ENCODE measurements at places on chromosomes 1 and 21.
A peak's percentile ranks its signal among the peaks of the same experiment; 100 is the strongest.

- DNase-seq = peak; percentile 94
Observed at GRCh38 chr1:145782272-145783099, 41.4 kb downstream of the RNF115 start.

GRCh38 chr1:30754684-30755171 is 2.8 kb downstream of the LAPTM5 start:
- DNase-seq = no peak

- DNase-seq = peak; percentile 15
Observed at GRCh38 chr1:14190508-14190907, 408.0 kb upstream of the KAZN start.

GRCh38 chr1:207952617-207953542 is 42.0 kb upstream of the CD34 start:
- no peak for DNase-seq

GRCh38 chr1:196410768-196411167 is 197.5 kb downstream of the KCNT2 start:
- no peak for DNase-seq

DNA sequence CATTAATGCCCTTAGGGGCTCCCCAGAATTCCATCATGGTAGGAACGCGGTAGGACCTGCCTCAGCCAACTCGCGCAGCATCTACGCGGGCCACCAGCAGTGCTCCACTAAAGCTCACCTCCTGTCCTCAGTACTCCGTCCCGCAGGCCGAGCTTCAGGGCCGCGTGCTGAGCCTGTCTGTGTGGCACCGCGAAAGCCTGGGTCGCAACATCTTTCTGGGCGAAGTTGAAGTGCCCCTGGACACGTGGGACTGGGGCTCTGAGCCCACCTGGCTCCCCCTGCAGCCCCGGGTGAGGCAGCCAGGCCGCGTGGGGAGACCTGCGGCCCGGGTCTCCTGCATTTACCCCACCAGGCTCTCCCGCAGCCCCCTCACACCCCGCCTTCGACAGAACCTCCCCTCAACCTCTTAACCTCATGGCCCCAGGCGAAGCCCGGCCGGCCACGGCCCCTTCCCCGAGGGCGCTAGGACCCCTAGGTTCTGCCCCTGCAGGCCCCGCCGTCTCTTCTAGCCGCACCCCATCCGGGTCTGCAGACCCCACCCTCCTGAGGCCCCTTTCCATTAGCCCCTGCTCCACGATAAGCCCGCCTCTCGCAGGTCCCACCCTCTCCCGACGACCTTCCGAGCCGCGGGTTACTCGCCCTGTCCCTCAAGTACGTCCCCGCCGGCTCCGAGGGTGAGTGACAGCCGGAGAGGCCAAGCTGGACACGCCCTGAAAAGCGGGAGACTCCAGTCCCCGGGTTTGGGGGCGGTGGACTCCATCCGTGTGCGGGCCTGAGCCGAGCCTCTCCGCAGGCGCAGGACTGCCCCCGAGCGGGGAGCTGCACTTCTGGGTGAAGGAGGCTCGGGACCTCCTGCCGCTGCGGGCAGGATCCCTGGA is 9.1 kb downstream of the SYTL1 start:
- no peak for DNase-seq

- no peak for DNase-seq
Observed at GRCh38 chr1:53376742-53377437, 49.0 kb upstream of the LRP8 start.

GRCh38 chr1:43832255-43832654 is 101.3 kb upstream of the ARTN start:
- no peak for DNase-seq

Measured in fibroblast of mammary gland (primary cell).